ENCODE measurements at places on chromosomes 5 and 9. TPM values are rescaled to one million over a fixed set of nuclear protein-coding genes. Genes with fewer than 3 reads are reported as not detected.

Gene TAF11L3
- not detected for total RNA-seq

Gene MRNIP
- 14.5 TPM for total RNA-seq

Gene C9orf43
- total RNA-seq: 0.30 TPM

Gene LRRC70
- total RNA-seq: 1.2 TPM

Gene SAPCD2
- 5.7 TPM for total RNA-seq

Gene ALDOB
- total RNA-seq: not detected

Gene ENG
- total RNA-seq: 31.6 TPM

Gene NUTM2F
- not detected for total RNA-seq

Gene GMCL2
- total RNA-seq: not detected

Gene PRKACG
- not detected for total RNA-seq

Gene RXFP3
- total RNA-seq: not detected

Gene ACOT12
- not detected for total RNA-seq

Gene SLC6A7
- not detected for total RNA-seq

Gene CNTLN
- 8.9 TPM for total RNA-seq

Gene HAVCR1
- total RNA-seq: not detected

Gene MGAT1
- total RNA-seq: 122 TPM

Gene CDC25C
- 0.30 TPM for total RNA-seq

Gene HARS1
- total RNA-seq: 60.3 TPM

Gene SPINK4
- not detected for total RNA-seq

Gene PCA3
- total RNA-seq: not detected

Gene TNFAIP8
- total RNA-seq: 25.3 TPM

Gene FAM163B
- total RNA-seq: 0.30 TPM

Gene GABRB2
- 0.30 TPM for total RNA-seq

Gene LRRC19
- not detected for total RNA-seq

Gene HRH2
- not detected for total RNA-seq

Gene ENTREP1
- total RNA-seq: under 0.01 TPM

Gene RBM18
- total RNA-seq: 11.0 TPM

Gene WDR31
- 2.1 TPM for total RNA-seq

Gene GLDC
- under 0.01 TPM for total RNA-seq

Gene AGTPBP1
- 4.5 TPM for total RNA-seq

Gene ADRA1B
- total RNA-seq: under 0.01 TPM

Gene EEIG1
- 20.0 TPM for total RNA-seq

Gene GPR107
- 55.7 TPM for total RNA-seq

Gene RICTOR
- 41.3 TPM for total RNA-seq

Gene SHISAL2B
- not detected for total RNA-seq

Gene GRM6
- total RNA-seq: not detected
